ENCODE measurements at places on chromosomes 16 and 17.

DNA sequence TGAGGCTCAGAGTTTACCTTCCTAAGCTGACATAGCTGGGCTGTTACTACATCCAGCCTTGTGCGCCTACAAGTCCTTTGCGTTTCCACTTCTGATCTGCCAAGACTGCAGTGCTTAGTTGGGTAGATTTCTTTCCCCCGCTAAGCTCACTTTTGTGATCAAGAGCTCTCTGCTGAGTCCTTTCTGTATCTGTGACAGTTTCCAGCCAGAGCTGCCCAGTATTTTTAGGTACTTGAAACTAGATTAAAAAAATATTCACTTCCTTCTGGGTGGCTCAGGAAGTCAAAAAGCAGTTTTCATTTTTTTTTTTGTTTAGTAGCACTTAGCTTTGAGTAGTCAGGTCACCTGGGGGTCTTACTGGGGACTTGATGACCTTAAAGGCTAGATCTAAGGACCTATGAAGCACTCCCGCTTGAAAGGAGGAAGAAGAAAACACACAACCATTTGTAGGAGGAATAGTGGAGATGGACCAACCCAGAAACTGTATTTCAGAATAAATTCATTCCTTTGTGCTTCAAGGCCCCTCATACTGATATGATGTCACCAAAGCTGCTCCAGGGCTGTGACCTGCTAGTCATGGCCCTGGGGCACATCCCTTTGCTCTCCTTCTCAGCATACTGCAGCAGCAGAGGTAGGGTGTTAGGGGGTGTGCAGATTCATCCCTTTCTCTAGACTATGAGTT lies 75.6 kb upstream of the HNF1B start:
- no peak for DNase-seq

GRCh38 chr17:78237401-78238012 lies 6.1 kb downstream of the TMEM235 start:
- no peak for DNase-seq

DNA sequence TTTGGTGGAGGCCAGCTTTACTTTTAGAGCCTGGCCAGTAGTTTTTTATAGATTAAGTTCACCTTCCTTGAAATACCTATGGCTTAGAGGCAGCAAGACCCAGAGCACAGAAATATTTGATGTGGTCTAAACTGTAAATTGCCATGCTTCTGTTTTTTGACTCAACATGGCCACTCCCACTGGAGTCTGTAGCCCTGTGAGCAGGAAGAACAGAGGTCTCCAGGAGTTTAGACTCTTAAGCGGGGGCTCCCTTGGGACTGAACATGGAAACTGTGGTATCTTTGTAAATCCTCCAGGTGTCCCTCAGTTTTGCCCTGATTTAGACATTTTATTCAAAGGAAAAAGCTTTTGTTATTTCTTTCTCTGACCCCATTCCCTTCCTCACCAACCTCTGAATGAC lies 145.6 kb downstream of the FTO start:
- no peak for DNase-seq

DNA sequence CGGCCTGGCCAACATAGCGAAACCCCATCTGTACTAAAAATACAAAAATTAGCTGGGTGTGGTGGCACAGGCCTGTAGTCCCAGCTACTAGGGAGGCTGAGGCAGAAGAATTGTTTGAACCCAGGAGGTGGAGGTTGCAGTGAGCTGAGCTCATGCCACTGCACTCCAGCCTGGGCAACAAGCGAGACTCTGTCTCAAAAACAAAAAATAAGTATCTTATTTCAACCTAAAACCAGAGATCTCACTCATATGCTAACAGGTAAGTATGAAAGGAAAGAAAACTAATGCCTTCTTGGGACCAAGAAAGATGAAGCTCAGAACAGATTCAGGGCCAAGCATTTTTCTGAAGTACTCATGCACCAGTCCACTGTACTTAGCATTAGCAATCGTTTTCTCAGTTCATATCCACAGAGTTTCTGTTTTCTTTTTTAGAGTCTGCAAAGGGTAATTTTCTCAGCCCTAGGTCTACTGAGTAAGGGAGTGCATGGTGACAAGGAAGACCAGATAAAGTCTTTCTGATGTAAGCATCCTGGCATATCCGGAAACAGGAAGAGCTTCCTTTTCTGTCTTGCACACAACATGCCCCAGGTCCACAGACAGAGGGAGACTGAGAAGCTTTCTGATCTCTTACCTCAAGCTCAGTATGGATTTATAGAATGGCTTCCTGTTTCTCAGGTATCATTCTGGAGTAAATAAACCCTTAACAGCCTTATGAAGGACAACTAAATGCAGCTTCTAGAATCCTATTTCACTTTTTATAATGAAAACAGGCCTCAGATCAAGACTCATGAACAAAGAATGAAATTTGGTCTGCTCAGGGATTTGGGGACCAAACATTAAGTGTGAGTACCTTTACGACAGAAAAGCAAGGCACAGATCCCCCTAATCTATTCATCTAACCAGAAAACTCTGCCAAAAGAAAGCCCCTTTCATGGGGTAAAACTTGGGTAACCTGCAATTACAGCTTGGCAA lies 38.7 kb upstream of the FOXJ1 start:
- no peak for DNase-seq

GRCh38 chr17:77218902-77219301 lies 78.1 kb downstream of the SEC14L1 start:
- no peak for DNase-seq

- DNase-seq = no peak
These were observed 7.6 kb downstream of the CYTH1 start for GRCh38 chr17:78774453-78774852.

GRCh38 chr16:68069511-68070248 lies 15.5 kb upstream of the NFATC3 start:
- DNase-seq = no peak

- DNase-seq = no peak
These were observed 118.2 kb downstream of the MGAT5B start for GRCh38 chr17:76986365-76986764.

DNA sequence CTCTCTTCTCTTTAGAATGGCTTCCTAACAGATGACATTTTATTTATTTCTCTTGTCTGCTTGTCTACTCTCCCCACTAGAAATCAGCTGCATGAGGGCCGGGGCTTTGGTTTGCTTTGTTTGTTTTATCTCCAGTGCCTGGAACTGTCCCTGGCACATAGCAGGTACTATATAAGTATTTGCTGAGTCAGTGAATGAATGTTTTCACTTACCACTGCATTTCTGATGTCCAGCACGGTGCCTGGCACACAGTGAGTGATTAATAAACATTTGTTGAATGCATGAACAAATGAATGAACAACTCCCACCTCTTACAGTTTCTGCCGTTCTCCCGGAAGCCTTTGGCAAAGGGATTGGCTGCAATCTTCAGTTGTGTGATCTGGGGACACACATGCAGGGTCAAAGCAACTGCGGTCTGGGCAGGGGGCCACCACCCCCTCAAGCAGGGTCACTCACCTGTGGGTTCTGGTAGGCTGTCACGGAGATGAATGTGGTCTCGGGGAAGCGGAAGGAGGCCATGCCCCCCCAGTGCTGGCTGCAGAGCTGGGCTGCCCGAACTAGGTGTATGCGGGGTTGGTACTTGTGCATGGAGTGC lies 3.4 kb downstream of the TBX6 start:
- no peak for DNase-seq

- DNase-seq = no peak
These were observed 19.6 kb downstream of the CPPED1 start for GRCh38 chr16:12784076-12784475.

DNA sequence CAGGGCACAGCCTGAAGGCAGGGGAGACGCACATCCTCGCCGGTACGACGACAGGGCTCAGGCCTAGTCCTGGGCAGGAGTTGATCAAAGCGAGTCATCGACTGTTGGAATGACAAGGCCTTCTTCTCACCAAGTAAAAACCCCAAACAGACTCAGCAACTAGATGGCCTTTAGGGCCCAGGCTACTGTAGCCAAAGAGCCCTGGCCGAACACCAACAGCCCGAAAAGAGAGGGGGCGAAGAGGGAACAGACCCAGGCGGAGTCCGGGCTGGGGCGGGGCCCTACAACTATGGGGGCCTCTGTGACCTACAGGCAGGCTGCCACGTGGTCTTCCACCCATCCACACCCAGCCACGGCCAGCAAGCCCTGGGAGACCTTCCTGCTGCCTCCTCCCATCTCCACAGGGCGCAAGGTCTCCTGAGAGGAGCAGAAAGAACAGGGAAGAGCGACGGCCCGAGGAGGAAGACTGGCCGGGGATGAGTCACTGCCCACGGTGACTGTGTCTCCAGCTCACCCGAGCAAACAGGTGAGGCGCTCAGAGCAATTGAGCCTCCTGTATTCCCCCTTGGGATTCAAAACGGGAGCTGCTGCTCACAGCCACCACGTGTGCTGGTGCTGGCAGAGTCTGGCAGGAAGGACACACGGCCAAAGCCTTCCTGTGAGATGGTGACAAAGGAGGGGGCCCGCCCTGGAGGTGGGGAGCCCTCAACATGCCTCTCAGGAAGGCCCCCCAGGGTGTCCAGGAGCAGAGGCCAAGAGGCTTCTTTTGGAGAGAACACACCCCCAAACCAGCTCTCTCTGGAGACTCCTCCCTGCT lies 17.7 kb downstream of the SLC16A3 start:
- DNase-seq = no peak

DNA sequence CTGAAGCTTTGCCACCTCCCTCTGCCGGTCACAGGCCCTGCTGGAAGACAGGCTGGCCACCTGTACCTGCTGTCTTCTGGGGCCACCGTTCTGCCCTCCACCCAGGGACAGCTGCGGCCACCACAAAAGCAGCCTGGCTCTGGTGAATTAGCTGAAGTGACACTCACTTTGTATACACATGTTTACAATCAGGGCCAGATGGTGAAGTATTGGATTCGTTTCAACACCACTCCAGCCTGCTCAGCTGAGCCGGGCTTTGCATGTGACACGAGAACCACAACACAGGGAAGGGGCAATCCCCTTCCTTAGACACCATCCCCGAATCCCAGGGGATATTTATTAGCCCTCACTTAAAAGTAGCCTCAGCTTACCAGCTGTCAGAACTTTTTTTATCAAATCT lies 191.5 kb upstream of the RPL38 start:
- DNase-seq = no peak

Data from HS-5 (cell line).